Bone marrow (tissue), 2 donors: ENCODE measurements at places on chromosomes 12 and 14.
A peak's percentile ranks its signal among the peaks of the same experiment; 100 is the strongest.

- DNase-seq: no peak
Measured at GRCh38 chr12:124380796-124381455, 86.0 kb downstream of the RFLNA start.

DNA sequence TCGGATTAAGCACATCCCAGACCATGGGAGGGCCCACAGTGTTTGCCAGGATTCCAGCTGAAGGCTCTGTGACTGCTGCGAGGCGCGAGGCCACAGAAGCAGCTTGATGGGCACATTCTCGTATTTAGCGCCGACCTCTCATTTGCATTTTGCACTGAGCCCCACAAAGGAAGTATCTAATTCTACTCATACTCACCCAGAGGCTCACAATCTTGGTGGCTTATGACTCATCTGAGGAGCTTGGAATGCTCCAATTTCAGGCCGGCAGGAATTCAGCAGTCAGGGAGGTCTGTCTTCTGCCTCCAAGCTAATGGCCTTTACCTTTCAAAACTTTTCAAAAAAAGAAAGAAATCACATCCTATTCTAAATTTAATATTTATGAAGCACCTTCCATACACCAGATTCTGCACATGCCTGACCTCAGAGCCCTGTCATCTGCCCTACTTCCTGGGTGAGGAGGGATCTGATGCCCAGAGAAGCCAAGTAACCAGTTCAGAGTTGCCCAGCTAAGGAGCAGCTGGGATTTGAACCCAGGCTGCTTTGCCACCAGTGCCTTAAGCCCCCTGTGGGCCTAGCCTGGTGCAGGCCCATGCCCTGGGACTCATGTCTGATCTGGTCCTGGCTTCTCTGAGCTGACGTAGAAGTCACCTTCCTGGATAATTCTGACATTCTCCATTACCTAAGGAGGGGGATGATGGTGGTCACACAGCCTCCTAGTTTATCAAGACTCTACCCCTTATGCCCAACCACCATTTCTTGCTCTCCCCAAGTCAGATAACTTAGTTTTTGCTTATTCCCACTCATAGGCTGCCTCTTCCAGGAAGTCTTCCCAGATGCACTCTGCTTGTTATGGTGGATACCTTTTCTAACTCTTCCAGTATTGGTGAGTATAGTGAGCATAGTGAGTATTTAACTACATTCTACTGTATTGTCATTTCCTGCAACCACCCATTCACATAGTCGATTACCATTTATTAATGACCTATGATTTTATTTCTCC, 198.9 kb downstream of the RBM19 start:
- DNase-seq: no peak

DNA sequence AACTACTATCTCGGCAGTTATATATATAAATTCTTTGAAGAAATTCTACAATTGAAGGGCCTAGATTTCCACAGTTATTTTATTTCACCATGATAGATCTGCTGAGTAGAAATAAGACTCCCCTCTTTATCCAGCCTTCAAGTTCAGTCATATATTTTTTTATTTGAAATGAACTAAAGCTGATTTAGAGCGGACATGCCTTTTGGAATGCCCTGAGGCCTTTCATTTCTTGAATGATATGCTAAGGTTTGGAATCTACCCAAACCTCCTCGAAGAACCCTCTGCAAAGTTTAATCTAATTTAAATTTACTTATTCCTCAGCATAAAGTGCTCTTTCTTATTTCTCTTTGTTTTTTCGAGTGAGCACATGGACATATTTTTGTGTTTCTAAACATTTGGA, 15.1 kb downstream of the SIX1 start:
- no peak for DNase-seq

DNA sequence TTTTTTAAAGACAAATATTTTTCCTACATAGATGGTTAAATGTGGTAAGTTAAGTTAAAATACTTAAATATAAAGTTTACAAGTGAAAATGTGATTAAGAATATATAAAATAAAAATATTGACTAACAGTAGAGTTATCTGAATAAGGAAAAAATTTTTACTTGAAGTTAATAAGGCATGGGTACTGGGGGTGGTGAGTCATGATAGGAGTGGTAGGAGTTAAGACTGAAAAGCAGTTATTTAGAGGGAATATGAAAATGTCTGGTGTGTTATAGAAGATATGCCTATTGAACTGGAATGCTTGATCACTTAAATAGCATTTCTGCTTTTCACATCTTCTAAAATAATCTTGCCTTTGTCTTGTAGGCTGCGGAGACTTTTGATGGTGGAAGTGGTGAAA, 68.7 kb downstream of the CCDC91 start:
- no peak for DNase-seq

- DNase-seq: no peak
Measured at GRCh38 chr12:25151476-25151875, 43.5 kb downstream of the DNAI7 start.

DNA sequence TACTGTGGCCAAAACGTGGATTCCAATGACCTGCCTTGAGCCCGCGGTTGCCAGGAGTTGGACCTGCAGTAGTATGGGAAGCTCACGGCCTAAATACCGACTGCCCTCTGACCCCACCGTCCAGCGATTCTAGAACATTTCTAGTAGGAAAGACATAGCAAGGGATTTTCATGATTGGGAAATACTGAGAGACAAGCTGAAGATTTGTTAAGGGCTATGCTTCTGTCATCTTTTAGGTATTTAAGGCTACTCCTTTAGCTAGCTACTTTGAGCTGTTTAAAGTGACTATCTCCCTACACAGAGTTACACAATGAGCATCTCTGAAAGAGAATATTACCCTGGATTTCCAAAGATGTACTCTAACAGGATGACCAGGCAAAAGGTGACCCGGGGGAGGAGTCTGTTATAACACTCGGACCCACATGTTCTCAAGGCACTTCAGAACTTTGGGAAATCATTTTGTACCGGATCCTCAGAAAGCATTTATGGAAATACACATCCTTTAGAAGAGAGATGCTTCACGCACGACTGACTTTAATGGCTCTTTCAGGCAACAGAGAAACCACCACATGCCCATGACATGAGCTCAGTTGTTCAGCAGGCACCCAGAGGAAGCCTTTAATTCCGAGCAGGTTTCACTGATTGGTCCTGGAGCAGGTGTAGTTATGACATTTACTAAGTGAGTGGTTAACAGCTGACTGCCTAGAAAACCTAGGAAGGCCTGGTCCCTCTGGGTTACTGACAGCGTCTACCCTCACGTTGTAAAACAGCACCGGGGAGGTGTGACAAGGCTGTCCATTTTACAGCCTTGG, 4.2 kb downstream of the BAG5 start:
- no peak for DNase-seq

- DNase-seq: no peak
Measured at GRCh38 chr12:19624491-19624890, 185.2 kb downstream of the AEBP2 start.

DNA sequence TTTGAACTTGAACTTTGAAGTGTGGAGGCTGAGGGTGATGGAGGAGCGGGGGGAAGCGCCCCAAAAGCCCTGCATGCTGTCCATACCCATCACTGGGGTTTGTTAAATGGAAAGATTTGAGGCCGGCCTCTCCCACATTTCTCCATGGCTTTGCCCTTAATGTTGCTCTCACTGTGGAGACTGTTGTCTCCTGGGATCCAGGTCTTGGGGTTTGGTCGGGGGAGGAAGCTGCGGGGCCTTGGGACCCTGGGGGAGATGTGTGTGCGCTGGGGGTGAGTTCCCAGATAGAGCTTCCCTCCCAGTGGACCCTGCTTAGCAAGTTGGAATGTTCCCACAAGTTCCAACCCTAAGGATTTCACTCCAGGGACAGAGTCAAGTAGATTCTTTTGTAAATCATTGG, 28.0 kb upstream of the LRTM2 start:
- DNase-seq: no peak

GRCh38 chr14:73235531-73236155, 1.7 kb upstream of the PAPLN start:
- no peak for DNase-seq

DNA sequence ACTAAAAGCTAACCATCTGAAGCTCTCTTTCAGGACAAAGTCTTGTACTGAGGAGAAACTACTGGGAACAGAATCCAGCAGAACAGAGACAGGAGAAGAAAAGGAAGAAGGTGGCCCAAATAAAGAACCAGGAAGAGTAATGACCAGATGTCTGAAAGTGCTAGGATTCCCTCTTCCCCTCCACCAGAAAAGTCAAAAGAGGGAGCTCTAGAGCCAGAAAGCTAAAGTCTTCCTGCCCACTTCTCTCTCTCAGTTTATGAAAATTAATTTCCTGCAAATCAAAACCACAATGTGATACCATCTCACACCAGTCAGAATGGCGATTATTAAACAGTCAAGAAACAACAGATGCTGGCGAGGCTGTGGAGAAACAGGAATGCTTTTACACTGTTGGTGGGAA, 47.2 kb downstream of the SPPL3 start:
- DNase-seq: no peak

DNA sequence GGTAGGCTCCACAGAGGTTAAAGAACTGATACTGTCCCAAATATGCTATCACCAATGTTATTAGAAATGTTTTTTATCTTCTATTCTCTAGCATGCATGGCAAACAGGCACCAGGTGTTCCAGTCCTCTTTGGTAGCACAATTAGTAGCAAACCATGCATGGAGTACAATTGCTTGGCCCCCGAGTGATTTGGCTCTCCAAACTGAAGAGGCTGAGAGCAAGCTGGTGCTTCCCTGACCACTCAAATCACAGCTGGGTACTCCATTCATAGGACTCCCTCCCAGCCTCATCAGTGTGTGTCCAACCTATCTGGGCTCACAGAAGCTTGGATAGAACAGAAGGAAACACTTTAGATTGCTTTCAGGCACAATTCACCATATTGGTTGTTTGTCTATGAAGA, 93.4 kb downstream of the DIO2 start:
- no peak for DNase-seq

- no peak for DNase-seq
Measured at GRCh38 chr12:12265571-12266388, 1.1 kb downstream of the LRP6 start.

DNA sequence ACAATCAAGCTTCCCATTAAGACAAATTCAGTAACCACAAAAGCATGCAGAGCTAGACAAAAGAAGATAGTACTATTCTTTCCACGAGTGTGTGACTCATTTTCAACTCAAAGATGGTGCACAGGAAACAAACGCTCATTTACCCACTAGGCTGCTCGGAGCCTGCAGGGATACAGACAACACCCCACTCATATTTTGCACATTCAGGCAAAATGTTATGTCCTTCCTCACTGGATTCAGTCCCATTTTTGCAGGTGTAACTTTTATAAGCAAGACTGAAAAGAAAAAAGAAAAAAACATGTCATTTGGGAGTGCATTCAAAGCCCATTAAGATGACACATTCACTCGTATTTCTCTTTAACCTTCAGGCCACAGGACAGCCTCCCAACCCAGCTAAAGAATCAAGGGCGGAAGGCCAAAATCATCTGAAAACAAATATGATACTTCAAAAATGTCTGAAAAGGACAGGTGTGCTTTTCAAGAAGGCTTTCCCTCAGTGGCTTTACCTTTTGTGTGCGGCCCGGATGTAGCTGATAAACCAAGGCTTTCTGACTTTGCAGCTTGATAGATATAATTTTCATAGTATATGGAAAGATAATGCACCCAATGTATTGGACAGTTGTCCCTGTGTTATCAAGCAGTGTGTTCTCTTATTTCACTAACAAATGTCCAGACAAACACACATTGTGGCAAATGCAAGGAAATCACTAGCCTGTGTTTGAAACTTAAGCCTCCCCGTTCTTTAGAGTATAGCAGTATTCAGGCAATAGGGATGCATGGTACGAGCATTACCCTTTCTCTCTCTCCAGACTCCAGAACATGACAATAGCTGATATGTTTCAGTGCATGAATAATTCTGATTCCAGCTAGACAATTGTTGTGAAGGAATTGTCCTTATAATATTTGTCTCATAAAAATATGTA, 147.8 kb upstream of the KRR1 start:
- DNase-seq: no peak

DNA sequence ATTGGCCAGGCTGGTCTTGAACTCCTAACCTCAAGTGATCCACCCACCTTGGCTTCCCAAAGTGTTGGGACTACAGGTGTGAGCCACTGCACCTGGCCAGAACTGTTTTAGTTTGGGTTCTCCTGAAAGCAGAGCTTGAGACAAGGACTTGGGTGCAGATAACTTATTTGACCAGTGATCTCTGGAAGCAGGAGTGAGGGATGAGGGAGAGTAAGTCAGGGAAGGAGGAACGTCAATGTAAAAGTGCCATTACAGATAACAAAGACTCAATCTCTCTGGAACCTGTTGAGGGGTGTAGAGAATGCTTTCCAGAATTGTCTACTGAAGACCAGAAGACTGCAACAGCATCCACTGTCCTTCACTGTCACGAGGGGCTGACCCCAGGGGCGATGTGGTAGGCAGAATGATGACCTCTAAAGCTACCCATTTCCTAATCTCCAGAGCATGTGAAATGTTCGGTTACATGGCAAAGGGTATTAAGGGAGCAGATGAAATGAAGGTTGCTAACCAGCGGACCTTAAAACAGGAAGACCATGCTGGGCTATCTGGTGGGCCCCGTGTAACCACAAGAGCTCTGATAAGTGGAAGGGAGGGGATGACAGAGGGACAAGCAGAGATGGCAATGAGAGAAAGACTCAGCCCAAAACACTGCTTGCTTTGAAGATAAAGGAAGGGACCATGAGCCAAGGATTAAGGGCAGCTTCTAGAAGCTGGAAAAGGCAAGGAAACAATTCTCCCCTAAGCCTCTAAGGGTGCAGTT, 207.8 kb downstream of the RBM19 start:
- no peak for DNase-seq

- peak; percentile 67 for DNase-seq
Measured at GRCh38 chr14:76867516-76868453, 41.6 kb downstream of the LRRC74A start.

- DNase-seq: no peak
Measured at GRCh38 chr12:54016478-54016964, 7.7 kb downstream of the HOXC8 start.

- DNase-seq: no peak
Measured at GRCh38 chr12:6753772-6754356, 923 bp upstream of the MLF2 start.

DNA sequence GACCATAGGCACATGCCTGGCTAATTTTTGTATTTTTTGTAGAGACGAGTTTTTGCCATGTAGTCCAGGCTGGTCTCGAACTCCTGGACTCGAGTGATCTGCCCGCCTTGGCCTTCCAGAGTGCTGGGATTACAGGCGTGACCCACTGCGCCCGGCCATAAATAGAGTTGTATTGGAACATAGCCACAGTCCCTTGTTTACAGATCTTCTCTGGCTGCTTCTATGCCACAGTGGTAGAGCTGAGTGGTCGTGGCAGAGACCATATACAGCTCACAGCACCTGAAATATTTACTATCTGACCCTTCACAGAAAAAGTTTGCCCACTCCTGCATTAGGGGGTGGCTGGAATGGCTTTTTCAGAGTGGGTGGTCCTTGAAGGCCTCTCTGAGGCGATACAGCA, 28.0 kb upstream of the TSPAN9 start:
- no peak for DNase-seq

DNA sequence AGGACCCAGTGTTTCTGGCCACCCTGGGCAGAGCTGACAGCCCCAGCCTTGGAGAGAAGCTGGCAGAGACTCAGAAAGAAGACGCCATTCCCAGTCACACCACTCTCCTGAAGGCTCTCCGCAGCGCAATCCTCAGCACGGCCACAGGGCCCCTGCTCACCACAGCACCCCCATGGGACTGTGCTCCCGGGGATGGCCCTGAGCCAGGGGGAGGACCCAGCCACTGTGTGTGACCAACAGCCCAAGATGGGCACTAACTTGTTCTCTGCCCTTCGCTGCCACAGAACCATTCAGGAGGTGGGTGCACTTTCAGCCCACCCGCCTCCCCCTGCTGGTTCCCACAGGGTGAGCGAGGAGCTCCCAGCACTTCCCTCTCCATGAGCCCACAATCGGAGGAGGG, 57.1 kb downstream of the CCNK start:
- DNase-seq: no peak
